ENCODE measurements at places on chromosomes 5 and 9.

GRCh38 chr5:14298126-14298847, 155.1 kb downstream of the TRIO start:
- DNase-seq: no peak

DNA sequence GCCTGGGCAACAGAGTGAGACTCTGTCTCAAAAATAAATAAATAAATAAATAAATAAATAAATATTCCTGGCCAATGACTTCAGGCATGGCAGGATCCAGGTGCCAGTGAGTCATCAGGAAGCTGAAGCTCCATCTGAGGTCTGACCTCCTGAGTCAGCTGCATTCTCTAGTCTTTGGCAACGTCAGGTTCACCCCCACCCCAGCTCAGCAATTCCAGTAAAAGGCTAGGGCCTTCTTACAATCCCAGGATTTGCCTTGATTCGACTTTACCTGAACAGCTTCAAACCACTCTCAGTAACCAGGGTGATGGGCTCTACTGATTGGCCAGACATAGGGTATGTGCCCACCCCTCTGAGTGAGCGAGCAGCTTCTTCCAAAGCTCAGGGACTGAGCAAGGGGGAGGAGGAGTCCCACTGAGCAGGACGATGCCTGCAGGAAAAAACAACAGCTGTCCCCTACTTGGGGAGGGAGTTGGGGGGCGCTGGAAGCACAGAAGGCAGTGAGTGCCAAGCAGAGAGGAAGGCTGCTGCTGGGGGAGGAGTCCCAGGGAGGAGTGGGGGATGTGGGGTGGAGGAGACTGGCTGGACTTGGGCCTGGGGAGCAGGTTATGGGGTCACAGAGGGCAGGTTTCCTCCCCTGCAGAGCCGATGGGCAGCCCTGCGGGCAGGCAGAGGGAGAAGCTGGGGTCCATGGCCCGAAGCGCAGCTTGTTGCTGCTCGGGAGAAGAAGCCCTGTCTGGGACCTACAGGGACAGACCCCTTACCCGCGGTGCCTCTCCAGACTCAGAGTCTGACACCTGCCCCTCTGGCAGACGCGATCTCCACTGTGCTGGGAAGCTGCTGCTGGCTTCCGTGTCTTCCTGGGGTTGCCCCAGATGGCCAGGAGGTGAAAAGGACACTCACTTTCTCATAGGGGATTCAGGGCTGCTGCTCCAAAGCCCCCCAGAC, 25.9 kb upstream of the UNC5A start:
- DNase-seq: peak; percentile 88

- DNase-seq: no peak
These were observed 202.8 kb downstream of the SPOCK1 start for GRCh38 chr5:137296213-137296781.

GRCh38 chr5:151094852-151095245, 14.0 kb upstream of the TNIP1 start:
- DNase-seq: no peak

DNA sequence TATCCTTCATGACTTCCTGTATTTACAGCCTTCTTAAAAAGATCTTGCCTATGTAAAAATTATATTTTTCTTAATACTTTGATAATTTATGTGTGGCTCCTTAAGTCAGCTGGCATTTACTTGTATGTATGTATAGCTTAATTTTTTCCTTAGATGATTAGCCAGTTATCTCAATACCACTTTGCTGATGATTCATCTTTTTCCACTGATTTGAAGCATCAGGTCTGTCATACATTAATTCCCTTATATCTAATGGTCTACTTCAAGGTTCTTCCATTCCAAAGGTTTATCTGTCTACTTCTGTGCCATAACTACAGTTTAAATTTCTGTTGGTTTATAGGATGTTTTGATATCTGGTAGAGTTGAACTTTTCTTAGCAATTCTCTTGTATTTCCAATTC, 44.9 kb upstream of the MTMR12 start:
- DNase-seq: peak; percentile 1

DNA sequence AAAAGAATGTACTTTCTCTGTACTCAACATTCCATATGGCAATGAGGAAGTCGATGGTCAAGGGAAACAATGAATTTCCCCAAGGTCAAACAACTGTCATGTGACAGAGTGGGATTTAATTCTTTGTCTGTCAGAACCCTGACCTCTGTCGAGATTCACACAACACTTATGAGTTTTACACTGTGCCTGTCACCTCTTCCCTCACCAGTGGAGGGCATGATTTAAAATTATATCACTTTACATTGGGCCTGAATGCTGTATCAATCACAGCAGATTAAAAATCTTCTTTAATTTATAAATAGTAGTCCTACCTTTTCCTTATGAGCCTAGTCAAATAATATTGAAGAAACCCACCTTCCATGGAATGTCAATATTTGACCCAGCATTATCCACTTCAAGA, 276.7 kb downstream of the CDH10 start:
- no peak for DNase-seq

DNA sequence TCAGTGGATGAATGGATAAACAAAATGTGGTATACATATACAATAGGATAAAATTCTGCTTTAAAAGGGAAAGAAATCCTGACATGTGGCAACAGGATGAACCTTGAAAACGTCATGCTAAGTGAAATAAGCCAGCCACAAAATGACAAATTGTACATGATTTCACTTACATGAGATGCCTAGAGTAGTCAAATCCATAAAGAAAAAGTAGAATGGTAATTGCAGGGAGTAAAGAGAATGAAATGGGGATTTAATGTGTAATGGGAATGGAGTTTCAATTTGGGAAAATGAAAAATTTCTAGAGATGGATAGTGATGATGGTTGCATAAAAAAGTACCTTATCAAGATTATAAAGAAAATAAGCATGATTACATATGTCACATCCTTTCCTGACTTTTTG, 1489.2 kb upstream of the C9orf72 start:
- no peak for DNase-seq

DNA sequence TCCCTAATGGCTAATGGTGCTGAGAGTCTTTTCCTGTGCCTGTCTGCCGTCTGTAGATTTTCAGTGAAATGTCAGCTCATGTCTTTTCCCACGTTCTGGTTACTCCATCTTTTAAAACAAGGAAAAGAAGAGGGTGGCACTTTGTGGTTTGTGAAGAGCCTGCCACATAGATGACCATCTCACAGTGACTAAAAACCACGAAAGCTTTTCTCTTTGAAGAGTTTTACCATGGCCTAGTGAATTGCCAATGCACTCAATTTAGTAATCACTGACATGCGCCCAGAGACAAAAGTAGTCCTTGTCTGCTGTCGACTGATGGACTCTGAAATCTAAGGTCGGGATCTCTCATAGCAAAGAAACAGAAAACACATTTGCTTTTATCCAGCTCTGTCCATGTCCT, 50.4 kb downstream of the SPATA31C2 start:
- peak; percentile 13 for DNase-seq

DNA sequence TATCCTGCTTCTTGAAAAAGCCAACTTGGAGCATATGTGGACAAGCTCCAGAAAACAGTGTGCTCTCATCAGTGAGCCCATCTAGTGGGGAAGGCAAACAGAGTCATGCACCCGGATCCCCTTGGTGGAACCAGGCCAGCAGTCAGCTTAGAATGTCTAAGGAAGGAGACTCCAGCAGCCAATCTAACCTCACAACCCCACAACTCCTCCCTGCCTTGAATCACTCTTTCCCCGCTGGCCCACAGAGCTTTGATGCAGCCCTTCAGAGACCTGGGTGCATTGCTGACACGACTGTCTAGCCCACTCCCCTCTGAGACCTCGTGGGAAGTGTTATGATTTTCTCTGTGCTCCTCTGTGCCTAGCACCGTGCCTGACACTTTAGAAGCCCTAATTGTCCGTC, 623.7 kb downstream of the BNC2 start:
- peak; percentile 26 for DNase-seq

DNA sequence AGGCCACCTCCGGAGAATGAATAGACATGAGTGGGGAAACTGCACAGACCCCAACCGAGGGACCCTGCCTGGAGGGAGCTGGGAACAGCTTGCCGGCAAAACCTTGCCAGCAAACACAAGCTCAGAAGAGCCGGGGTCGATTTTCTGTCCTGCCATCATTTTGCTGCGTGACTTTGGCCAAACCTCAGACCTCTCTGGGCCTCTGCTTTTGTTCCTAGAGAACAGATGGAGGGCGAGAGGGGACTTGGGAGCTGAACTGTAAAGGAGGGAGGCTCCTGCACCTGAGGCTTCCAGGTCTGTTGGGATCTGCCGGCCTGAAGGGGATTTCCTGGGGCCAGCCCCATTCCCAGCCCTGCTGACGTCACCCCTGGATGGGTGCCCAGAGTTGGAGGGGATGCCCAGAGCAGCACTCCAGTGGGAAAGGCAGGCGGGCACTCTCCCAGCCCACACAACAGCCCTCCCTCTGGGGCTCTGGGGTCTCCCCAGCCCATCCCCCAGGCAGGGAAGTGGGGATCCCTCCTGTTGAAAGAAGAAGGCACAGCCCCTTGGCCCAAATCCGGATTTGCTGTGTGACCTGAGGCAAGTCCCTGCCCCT, 40.4 kb upstream of the SYNPO start:
- peak; percentile 96 for DNase-seq

DNA sequence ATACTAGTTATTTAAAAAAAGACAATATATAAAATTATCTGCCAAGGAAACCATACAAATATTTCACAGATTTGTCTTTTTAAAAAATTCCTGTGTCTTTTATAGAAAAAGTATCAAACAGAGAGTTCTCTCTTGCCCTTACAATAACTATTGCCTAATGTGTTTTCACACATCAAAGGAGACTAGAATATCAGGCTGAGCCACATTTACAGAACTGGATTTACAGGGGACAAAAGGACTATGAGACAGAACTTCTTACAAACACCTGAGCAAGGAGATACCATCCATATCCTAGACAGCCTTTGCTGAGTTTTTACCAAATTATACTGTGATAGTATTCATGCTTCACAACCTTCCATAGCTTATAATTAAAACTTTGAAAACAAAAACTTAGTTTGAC, 34.2 kb downstream of the TMEM245 start:
- no peak for DNase-seq

DNA sequence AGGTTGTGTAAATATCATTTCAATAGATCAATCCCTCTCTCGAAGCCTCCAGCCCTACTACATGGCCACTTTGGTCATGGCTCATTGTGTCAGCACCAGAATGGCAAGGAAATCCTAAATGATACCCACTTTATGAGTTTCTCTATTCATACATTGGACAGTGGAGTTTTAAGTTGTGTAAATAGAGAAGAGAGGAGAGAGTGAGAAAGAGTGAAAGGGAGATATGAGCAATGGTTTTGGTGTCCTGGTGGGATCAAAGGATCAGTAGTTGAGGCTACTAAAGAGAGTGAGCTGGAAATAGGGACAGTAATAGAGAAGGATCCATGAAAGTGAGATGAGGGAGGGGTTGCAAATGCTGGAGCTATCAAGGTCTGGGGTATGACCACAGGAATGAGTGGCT, 31.5 kb upstream of the GZMA start:
- no peak for DNase-seq

GRCh38 chr9:136095070-136096058, at the start of gene NACC2:
Gene NACC2 (minus strand): TSS chr9:136095289. CDS start chr9:136050521, 44,768 bp downstream.
- peak; percentile 100 for DNase-seq

DNA sequence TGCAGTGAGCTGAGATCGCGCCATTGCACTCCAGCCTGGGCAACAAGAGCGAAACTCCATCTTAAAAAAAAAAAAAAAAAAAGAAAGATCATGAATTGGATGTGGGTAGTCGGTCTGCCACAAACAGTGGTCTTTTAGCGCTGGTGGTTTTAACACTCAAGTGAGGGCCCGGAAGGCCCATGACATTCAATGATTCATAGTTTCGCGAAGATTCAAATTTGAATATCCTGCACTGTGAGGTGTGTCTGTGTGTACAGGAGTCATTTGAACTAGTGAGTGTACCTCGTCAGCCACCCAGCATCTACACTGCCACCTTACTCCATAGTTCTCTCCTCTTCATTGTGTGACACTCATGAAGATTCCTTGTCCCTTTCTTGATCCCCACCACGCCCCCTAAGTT, 41.3 kb downstream of the CFAP77 start:
- no peak for DNase-seq

GRCh38 chr5:10479154-10479721, 37.6 kb downstream of the ROPN1L start:
- DNase-seq: peak; percentile 96

- DNase-seq: no peak
These were observed 621 bp upstream of the GCNT4 start for GRCh38 chr5:75053054-75053303.

DNA sequence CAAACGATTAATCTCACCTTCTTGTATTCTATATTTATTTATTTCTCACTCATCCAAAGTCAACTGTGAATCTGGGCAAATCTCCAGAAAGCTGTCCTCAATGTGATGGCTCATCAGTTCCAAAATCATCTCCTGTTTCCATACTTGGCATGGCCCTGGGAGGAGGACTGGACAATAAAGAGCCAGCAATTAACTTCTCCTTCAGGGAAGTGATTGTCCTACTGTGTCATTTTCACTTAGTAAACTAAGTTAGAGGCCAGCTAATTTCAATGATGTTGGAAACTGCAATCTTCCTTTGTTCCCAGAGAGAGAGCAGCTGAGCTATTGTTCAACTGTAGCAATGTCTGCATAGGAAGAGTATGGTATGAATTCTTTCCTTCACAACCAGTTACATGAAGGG, 17.5 kb downstream of the CDH12 start:
- no peak for DNase-seq

All from osteoblast (primary cell).